ENCODE measurements at places on chromosomes 12 and 14.

- no peak for DNase-seq
Observed at GRCh38 chr14:99472937-99473336, 7.7 kb downstream of the SETD3 start.

DNA sequence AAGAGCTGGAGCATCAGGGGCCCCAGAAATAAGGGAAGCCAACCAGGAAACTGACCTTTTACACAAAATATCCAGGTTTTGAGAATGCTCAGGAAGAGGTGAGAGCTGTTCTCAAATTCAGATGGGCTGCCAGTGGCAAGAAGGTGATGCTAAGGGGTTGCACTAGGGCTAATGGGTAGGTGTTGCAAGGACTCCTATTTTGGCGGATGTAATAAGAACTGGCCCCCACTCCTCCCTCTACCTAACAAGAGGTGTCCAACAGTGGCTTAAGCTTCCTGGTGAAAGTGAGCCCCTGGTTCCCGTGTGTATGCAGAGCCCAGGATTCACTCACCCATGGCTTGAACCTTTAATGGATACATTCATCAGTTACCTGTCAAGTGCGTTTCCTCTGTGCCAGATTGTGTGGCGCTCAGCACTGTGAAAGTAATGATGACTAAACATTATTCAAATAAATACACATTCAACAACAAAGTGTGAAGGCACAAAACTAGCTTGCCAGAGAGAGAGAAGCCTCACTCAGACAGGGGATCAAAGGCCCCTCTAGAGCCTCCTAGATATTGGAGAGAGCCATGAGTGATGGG lies 705 bp upstream of the CHGA start:
- no peak for DNase-seq

DNA sequence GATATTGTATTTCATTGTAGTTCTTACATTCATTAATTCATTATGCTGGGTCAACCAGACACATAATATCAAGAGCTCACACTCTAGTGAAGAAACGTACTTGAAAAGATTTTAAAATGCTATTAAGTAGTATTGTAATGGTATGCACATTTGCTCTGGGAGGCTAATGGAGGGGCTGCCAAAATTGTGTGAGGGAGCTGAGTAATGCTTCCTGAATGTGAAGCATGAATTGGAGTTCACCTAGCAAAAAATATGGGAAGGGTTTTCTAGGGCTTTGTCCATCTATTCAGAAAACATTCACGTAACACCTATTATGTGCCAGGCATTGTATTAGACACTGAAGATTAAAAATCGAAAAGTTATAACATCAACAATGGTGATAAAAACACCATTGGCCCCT lies 403.8 kb upstream of the PDE3A start:
- DNase-seq = no peak

GRCh38 chr12:25789541-25789944 lies 168.9 kb upstream of the RASSF8 start:
- DNase-seq = no peak

- no peak for DNase-seq
Observed at GRCh38 chr12:68334132-68334531, 2.0 kb upstream of the MDM1 start.

DNA sequence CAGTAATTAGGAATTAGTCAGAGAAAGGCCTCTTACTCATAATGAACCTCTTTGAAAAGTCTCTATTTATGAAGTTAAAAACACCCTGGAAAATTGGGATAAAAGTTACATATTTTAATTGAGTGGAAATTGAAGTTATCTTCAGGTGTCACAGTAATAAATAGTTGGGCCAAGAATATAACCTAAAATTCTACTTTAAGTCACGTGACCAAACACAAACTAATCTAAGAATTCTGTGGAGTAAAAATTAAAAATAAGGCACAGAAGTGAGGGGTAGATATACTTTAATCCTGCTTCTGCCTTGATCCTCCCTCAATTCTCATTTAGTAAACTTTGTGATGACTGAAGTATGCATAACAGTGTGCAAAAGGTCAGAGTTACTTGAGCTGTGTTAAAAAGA lies 226.4 kb downstream of the NAV3 start:
- no peak for DNase-seq

DNA sequence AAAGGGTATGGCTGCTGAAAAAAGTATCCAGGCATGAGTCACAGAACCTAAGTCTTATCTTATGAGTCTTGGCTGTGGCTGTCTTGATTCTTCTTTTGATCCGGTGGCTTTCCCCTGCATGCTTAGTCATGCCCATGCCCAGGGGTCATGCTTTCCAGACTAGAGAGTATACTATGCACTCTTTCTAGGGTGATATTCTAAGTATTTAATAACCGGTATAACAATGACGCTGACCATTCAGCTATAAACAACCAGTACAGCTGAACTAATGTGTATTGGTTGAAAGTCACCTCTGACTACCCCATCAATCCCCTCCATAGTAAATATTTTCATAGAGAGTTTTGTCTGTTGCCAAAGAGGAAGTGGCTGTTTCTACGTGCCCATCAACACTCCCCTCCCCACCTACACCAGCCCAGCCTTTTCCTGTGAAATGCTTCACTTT lies 34.7 kb upstream of the NRXN3 start:
- DNase-seq = no peak

DNA sequence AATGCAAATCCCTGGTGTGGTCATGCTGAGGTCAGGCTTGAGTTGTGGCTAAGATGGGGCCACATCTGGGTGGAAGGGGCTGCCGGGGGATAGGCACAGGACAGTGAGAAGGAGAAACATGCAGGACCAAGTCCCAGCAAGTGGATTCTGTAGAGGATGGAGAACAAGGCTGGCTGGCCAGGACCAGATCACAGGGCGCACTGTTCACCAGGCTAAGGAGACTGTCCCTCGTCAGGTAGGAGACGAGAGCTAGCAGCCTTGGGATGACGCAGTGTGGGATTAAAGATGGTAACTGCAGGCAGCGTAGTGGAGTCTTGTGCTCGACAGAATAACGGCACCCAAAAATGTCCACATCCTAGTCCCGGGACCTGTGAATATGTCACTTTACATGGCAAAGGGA lies 336.1 kb downstream of the BCL11B start:
- DNase-seq = no peak

DNA sequence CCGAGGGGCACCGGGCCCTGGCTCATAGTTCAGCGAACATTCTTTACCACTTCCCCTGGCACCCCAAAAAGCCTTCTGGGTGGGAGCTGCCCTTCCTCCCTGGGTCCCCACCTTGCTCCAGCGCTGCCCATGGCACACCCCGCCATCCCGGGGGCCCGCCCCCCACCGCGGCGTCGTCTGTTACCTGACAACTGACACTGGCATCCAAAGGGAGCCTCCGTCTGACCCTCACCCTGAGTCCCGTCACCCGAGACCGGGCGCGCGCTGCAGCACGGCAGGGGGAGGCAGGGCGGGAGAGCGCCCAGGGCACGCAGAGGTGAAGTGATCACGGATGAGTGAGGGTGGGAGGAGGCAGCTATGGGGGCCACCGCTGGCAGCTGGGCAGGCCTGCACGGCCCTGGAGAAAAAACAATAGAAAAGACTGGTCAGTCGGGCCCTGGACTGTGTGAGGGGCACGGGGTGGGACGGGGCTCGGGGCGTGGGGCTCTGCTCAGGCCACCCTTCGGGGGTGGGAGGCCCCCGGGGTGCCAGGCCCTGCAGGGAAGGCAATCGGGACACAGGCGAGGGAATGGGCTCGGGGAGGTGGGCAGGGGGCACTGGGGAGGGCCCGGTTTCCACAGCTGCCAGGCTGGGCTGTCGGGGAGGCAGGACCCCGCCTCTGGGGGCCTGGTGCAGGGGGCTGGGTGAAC lies 40.7 kb downstream of the BCL11B start:
- no peak for DNase-seq

GRCh38 chr12:129831294-129831693 lies 72.5 kb downstream of the TMEM132D start:
- no peak for DNase-seq

GRCh38 chr14:73723406-73723796 lies 9.2 kb upstream of the PNMA1 start:
- no peak for DNase-seq

GRCh38 chr14:71359823-71360222 lies 452.6 kb downstream of the PCNX1 start:
- no peak for DNase-seq

DNA sequence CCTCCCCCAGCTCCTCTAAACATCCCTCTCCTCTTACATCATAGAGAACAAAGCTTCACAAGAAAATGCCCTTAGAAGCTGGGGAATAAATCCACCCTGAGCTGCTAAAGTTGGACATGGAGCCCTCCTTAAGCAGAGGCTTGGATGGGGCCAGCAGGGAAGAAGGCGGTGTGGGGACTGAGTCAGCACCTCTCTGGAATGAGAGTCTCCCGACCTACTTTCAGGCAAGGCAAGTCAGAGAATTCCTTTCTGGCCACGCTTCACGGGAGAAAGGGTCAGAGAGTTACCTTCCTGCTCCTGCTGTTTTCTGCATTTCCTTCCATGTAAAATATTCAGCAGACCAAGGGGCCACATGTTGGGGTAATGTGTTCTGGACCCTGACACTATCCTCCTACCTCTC lies 113.3 kb upstream of the PRB2 start:
- no peak for DNase-seq

- no peak for DNase-seq
Observed at GRCh38 chr12:124655048-124655697, 87.8 kb upstream of the NCOR2 start.

- no peak for DNase-seq
Observed at GRCh38 chr12:44875954-44876543, at the start of gene NELL2. NELL2 (minus strand) TSS chr12:44876315; CDS start chr12:44875869, 446 bp downstream.

GRCh38 chr12:53701518-53702264 lies 25.6 kb downstream of the CALCOCO1 start:
- peak; percentile 57 for DNase-seq

- no peak for DNase-seq
Observed at GRCh38 chr14:105929327-105930081, 403.1 kb downstream of the TMEM121 start.

GRCh38 chr14:94646066-94646465 lies 33.9 kb downstream of the SERPINA3 start:
- DNase-seq = no peak

DNA sequence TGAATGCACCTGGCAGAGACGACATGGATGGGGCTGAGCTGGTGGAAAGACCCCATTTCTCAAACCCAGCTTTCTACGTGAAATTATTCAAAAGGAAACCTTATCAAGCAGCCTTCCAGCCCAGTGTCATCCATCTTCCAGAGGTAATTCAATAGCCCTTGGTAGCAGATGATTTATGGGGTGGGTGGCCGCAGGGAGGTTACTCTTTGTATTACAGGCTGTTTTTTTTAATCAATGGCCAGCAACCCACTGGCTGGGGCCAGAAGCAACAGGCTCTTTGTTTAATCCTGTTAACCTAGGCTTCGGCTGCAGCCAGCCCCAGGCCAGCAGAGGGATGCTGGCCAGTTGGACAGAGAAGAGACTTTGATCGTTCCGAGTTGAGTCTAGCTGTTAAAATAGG lies 139.8 kb upstream of the SRRM4 start:
- DNase-seq = no peak

DNA sequence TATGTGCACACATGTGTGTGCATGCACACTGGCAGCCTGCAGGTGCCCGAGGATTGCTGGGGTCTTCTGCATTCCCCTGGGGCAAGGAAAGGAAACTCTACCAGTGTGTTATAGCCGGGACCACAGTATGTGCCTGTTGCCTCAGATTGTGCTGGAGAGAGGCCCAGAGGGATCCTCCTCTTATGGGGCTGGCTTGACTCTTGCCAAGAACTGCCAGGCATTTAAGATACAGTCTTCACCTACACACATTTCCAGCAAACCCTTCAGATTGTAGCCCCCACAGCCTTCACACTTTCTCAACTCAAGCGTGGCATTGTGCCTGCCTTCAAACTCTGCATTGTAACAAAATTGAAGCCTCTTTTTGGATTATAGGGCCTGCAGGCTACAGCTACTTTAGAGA lies 176.7 kb upstream of the DYRK2 start:
- DNase-seq = no peak

GRCh38 chr12:48969833-48970701 lies 1.5 kb downstream of the WNT10B start:
- no peak for DNase-seq

GRCh38 chr14:83827383-83827782 lies 1702.6 kb upstream of the FLRT2 start:
- no peak for DNase-seq

GRCh38 chr14:22841311-22841710 lies 4.9 kb downstream of the MMP14 start:
- no peak for DNase-seq

DNA sequence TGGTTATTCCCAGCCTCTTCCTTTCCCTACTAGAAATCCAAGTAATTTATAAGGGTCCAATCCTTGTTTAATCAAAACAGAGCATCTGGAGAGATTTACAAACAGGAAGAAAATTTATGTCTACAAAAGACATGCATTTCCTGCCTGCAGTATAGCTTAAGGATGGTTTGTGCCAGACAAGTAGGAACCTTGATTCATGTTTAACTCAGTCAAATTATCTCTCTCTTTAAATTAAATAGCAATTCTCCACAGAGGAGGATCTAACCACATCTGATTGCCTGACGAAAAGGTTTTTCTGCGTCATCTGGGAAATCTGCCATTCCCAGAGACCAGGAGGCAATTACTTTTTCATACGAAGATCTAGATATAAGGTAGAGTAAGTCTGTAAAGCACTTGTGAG lies 105.2 kb downstream of the ZFC3H1 start:
- no peak for DNase-seq

DNA sequence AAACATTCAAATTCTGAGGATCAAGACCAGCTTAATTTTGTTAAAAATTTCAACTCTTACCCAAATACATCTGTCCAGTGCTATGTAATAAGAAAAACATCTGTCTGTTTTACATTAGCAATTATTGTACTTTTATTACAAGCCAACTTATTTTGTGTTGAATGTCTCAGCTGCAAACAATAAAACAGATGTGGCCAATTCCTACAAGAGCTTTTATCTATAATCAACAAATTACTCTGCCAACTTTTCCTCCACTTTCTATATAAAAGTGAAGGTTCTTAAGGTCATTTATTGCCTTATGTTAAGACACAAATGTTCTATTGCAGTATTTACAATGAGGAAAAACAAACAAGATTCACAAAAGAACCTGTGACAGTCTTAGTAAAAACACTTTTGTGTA lies 72.7 kb downstream of the NOVA1 start:
- DNase-seq = no peak

- DNase-seq = no peak
Observed at GRCh38 chr12:100565987-100566545, 7.4 kb upstream of the GAS2L3 start.

- no peak for DNase-seq
Observed at GRCh38 chr14:44720707-44721106, 213.6 kb upstream of the FSCB start.

DNA sequence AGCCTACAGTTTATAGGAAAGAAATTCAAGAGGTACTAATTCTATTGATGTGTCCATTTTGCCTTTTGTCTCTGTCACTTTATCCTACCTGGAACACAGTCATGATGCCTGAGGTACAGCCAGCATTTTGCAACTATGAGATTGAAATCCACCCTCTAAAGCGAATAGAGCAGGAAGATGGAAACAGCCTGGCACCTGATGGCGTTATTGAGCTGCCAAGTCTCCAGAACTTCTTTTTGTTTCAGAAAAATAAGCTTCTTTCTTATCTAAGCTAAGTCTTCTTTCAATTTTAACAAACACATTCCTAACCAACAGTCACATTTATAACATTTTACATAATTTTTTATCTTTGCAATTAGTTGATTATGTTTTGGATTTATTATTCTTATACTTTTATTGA lies 182.1 kb downstream of the PAWR start:
- no peak for DNase-seq

GRCh38 chr12:69569236-69569635 lies 16.0 kb upstream of the CCT2 start:
- no peak for DNase-seq

- DNase-seq = peak; percentile 21
Observed at GRCh38 chr12:94173660-94174265, 25.4 kb downstream of the PLXNC1 start.

- no peak for DNase-seq
Observed at GRCh38 chr12:57441846-57442427, 7.4 kb downstream of the INHBC start.
